CD4-positive, alpha-beta T cell treated with Interleukin-15 for 1 hour (primary cell): ENCODE measurements at places on chromosomes 1 and 21.
A peak's percentile ranks its signal among the peaks of the same experiment; 100 is the strongest.

- no peak for DNase-seq
Measured at GRCh38 chr1:221753828-221754188, 11.9 kb upstream of the DUSP10 start.

DNA sequence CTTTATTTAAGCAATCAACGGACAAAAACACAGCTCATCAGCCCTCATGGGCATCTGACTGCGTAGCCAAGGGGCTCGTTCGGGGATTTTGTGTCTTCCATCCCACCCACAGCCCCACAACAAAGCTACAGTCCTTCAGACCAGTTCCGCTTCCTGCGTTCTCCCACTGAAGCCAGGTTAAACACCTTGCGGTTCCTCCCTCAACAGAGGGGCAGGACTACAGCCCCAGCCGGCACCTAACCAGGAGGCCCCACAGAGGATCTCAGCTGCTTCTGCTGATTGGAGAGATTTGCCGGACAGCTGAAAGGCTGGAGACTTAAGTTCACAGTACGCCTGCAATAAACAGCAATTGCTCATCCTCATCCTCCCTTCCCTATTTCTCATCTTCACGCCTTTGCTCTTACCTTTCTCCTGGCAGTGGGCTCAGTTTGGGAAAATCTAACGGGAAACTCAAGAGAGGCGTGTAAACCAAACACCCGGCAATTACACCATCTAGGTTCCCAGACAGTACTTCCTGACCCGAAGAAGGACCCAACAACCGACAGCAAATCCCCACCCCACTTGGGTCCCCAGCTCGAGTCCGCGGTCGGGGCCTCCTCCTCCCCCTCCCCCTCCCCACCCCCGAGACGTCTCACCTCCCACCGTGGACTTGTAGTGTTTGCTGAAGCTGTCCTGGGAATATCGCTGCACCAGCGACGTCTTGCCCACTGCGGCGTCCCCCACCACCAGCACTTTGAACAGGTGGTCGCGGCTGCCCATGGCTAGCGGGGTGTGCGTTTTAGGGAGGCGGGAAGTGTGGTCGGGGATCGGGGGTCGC lies 876 bp downstream of the RAB29 start:
- peak; percentile 54 for DNase-seq

DNA sequence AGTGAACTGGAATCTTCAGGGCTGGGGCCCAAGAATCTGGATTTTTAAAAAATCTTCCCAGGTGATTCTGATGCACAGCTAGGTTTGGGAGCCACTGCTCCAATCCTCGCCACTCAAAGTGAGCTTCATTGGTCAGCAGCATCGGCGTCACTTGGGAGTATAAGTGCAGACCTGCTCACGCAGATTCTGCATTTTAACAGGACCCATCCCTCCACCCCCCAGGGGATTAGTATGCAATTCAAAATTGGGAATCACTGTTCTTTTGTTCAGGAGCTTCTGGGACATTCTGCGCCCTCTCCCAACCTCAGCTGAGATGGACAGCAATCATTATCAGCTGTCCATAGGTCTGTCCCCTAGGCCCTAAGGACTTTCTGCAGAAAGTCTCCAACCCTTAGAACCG lies 53.5 kb downstream of the LGR6 start:
- DNase-seq = no peak

DNA sequence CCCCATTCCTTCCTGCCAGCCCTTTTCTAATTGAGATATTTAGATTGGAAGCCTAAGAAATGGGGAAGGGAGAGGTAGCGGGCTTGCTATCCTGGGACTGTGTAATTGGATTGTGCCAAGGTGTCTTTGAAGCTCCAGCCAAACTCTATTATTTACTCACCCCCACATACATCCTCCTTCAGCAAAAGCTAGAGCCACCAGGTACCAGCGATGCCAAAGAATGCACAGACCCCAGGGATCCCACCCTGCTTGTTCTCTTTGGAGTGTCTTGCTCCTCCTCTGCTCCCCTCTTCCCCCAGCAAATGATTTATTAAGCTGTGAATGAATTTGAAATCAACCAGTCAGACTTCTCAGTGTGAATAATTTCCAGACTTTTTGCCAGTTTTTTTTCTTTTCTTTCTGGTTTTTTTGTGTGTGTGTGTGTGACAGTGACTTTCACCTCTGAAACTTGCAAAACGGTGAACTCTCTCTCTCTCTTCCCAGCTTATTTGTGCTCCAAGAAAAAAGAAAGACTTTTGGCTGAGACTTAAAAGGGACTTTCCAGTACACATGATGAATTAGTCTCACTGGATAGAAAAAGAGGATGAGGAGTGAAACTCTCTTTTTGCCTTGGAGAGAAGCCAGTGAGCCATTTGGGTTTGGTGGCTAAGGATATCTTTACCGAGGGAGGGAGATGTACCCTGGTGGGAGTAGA lies 1.8 kb downstream of the VASH2 start:
- DNase-seq = no peak

DNA sequence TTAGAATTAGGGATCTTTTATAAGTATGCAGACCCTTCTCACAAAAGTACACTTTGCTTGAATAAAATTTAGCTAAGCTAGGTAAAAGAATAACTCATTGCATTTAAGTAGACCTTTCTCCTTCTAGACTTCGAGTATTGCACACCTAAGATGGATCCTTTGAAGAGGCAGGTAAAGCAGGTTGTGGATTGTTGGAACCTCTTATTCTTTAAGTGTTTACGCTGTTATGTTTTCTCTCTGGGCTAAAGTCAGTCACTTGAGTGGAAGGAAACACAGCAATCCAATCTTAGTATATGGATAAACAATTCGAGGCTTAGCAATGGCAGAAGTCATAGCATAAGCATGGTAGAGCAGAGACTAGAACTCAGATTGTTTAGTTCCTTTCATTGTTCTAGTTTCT lies 11.4 kb downstream of the MAGI3 start:
- no peak for DNase-seq

DNA sequence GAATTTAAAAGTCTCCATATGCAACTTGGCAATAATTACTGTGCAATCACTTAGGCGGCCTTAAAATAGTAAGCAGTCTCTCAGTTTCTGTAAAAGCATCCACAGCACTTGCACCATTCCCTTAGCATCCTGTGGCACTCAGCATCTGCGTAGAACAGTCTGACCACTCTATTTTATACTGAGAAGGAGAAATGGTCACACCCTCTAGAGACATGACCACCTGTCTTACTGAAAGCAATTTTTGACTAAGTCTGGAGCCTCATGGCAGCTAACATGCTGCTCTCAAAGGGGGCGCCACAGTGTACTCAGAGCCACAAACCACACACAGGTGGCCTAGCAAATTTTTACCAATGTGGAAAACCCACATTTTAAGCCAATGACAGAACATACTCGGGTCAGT lies 62.0 kb downstream of the KCNK1 start:
- no peak for DNase-seq

DNA sequence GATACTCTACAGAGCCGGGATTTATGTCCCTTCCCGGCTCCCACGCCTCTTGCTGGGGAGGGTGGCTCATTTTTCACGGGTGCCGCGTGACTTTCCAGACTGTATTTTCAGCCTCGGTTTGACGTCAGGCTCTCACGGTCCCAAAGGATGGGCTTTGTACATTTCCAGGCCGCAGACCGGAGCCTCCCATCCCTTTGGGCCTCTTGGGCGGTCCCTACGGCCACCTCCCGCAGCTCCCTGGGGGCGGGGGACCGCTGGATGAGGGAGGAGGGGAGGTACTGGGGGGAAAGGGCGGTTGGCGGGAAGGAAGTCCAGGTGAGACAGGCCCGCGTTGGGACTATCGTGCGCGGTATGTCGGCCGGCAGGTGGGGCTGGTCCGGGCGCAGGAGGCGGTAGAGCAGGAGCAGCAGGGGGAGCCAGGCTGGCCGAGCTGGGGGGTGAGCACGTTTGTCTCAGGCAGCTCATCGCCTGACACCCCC lies 17.9 kb downstream of the UBL4B start:
- no peak for DNase-seq

DNA sequence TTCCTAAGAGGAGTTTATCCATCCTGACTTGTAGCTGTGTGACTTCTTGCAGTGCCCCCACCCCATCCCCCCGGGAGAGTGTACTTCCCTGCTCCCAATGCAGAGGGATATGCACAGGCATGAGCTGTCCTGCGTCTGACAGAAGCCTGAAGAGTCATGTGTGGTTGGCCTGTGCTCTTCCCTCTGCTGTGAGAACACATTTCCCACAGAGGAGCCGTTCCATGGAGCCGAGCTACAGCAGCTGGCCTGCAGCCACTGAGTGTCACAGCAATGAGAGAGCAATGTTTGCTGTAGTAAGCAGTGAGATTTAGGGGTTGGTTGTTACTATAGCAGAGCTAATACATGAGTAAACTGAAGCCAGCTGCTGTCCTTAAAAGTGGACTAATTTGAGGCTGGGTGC lies 22.0 kb downstream of the PARS2 start:
- DNase-seq = no peak

DNA sequence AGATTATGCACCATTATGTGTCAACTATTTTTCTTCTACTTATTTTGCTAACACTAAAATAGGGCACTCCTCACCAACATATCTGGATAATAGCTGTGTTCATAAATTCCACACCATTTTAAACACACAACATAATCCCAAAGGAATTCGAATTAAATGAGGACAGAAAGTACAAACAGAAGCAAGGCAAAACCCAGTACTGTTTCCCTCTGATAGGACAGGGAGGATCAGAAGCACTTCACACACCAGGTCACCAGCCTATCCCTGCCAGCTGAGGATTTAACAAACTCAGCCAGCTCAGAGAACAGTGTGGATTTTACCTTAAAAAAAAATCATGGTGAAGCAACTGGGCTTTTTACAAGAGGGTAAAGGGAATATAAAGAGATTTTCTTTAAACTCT lies 20.0 kb downstream of the CRYZ start:
- no peak for DNase-seq

GRCh38 chr1:31348449-31348848 lies 24.4 kb downstream of the FABP3 start:
- DNase-seq = no peak

GRCh38 chr1:9119745-9120144 lies 9.2 kb downstream of the GPR157 start:
- no peak for DNase-seq

- DNase-seq = peak; percentile 55
Measured at GRCh38 chr1:156625436-156626078, 6.3 kb downstream of the HAPLN2 start.

GRCh38 chr1:22654692-22655091 lies 1.7 kb downstream of the C1QB start:
- no peak for DNase-seq

DNA sequence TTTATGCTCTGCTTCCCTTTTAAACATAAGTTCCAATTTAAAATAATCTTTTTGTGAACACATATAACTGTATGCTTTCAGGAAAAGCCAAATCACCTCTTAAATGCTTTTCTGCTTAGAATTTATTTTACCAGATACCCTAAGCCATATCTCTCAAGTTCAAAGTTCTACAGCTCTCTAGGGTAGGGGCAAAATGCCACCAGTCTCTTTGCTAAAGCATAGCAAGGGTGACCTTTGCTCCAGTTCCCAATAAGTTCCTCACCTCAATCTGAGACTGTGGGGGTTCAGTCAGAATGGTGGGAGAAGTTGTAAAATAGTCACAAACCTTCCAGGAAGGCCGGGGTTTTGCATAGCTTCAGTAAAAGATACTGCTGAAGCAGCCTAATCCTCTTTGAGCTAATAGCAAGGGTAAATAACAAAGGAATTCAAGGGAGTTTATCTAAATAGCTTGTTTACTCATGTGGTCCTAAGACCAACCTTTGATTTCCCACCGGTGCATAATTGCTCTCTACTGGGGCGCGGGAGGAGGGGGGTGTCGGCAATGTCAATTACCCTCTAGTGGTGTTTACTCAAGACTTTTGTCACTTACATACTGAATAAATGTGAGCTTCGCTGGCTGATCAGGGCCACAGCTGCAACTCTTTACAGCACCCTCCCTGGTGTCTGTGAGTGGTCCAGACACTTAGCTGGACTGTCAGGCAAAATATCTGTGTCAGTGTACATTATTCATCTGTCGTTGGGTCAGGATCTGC lies 1376.2 kb downstream of the NCAM2 start:
- no peak for DNase-seq

DNA sequence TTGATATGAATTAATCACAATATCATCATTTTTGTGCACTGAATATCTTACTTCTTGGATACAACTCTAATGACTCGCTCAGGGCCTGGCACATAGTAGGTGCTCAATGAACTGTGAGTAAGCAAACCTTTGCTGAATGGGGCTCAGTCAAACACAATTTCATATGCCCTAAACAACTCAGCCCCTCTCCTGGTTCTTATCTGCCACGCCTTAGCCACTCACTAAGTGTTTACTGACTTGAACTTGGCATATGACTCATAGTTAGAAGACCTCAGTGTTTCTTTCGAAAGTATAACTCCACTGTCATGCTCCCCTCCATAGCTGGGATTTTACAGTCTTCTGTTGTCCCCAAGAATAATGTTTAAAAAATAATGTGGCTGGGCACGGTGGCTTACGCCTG lies 4.8 kb upstream of the IFNLR1 start:
- DNase-seq = peak; percentile 48

DNA sequence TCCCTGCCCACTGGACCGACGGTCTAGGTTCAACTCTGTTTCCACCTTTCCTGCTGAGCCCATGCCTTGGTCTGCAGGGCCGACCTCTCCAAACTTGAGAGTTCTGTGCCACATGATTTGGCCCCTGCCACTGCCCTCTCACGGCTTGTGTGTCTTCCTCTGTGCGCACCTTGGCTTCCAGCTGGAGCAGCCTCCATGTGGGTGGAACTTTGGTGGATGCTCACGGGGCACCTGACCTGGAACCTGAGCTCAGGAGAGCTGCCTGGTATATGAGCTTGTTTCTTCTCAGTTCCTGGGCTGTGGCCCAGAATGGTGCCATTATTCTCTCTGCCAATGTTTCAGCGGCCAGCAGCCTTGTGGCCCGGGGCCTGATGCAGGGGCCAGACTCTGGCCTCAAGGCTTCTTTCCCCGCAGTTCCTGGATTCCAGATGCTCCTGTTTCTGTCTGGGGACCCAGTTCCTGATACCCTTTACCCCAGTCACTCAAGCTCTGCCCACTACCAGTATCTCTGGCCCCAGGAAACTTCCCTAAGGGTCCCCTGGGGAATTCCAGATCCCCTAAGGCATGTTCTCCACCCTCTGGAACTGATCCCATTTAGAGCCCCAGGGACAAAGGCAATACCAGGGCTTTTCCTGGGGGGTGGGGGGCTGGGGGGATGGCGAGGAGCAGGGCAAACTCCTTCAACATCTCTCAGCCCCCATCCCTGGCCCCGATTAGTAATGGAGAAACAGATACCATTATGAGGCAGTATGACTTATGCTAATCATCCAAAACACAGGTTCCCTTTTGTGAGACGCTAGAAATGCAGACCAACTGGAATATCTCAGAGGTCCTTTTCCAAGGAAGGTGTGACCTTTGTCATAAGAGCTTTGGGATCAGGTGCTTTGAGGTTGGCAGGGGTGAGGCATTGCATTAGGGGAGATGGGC lies 11.1 kb downstream of the QSOX1 start:
- no peak for DNase-seq

DNA sequence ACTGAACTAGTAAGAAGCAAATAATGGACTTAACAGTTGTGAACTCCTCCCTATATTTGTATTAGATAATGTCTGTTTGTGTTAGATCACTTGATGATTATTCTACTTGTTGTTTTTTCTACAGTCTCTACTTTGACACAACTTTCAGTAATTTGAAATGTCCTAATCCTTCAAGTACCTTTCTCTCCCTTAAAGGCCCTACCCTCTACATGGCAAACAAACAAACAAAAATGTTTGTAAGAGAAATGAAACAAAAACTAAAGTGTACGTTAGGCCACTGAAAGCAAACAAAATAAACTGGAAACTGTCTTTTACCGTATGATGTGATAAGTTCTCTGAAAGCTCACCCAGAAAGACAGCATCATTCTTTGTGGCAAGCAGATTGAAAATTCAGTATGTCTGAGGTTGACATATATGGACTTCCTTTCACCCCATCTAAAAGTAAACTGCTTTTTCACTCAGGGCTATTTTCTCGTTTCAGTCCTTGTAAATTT lies 255.9 kb upstream of the SNX7 start:
- DNase-seq = no peak
